Bronchial epithelial cell (primary cell): ENCODE measurements at places on chromosomes 7 and 10. TPM values are rescaled to one million over a fixed set of nuclear protein-coding genes. Genes with fewer than 3 reads are reported as not detected.

DNA sequence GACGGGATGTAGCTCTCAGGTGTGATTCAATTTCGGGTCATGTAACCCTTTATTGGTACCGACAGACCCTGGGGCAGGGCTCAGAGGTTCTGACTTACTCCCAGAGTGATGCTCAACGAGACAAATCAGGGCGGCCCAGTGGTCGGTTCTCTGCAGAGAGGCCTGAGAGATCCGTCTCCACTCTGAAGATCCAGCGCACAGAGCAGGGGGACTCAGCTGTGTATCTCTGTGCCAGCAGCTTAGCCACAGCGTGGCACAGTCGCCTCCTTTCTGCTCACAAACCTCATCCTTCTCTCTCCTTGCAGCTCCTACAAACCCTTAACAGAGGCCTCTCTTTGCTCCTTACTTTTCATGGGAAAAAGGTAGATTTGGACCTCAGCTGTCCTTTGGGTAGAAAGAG lies 197.5 kb upstream of the PRSS58 start:
- DNase-seq, result no peak

DNA sequence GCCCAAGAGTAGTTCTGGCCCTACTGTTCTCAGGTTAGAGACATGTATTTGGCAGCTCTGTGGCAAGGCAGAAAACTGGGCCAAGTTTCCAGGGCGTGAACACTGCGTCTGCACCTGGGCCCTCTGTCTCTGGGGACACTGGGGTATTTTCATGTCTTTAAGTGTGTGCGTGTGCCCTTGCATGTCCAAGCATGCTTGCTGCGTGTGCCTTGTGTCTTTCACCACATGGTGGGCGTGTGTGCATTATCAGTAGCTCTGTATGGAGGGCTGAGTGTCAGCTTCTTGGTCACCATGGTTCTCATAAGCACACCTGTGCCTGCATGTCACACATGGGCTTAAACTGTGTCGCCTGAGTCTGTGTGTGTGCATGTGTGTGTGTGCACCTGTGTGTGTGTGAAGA lies 69.3 kb downstream of the HIPK2 start:
- no peak for DNase-seq

DNA sequence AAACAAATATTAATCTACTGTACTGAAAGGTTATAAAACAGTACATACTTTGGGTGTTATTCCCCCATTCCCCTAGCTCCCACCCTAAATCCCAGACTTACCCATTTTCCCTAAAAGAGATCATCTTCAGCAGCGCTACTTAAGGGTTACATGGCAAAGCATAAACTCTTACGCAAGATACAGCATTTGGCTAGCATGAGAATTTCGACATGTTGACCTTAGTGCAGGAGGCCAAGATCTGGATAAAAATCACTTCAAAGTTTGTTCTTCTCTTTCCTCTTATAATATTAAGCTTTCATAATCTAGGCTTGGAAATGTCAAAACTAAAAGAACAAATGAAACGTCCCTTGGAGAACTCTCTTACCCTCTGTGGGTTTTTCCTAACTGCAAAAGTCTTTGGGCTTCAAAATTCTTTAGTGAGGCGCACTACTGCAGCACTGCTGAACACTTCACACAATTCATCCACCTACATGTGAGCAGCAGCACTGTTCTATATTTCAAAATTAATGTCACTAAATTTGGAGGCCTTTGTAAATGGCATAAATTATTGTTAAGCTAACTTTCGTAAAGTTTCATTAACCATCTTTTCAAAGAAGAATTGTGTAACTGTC lies 59.5 kb upstream of the PDLIM1 start:
- DNase-seq, result peak; percentile 50

- no peak for DNase-seq
These were observed 518.3 kb downstream of the PLXDC2 start for GRCh38 chr10:20334559-20334958.

DNA sequence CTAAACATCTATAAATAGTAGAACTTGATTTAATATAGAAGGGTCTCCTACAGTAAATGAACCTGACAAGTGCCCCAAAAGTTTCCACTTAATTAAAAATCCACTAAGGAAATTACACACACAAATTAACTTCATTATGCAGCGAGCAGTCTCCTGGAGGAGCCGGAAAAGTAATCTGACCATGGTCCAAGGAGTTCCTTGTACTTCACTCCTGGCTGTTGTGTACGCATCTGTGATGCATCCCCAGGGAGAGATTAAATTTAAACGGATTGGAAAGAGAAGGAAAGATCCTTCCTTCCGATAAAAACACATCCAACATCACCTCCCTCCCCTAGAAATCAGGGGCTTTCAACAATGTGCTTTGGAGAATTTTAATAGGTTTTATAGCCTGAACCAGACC lies 85.5 kb downstream of the PARD3 start:
- no peak for DNase-seq

- peak; percentile 96 for DNase-seq
These were observed 298.5 kb downstream of the KLF6 start for GRCh38 chr10:3486346-3487065.

DNA sequence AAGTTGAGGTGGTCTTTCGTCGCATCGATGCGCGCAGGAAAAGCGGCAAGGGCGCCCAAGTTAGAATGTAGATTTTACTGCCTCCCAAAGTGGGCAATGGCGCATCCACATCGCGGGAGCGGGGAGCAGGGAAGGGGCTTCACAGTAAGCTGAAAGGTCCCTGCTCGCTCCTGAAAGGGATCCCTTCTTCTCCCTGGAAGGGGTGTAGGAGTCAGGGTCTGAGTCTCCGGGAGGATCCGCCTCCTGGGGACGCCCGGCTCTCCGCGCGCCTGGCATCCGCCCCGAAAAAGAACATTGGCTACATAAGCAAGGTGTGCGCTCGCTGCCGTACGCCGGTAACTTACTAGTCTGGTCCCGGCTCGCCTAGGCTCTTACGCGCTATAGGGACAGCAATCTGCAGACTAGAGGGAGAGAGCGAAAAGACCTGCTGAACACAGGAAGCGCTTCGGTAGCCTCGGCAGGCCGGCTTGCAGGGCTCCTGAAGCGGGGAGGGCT lies 804 bp downstream of the UNC5B start:
- DNase-seq, result peak; percentile 87

GRCh38 chr10:35906155-35906554 lies 264.1 kb upstream of the FZD8 start:
- no peak for DNase-seq

- no peak for DNase-seq
These were observed 7.1 kb downstream of the UBE2D1 start for GRCh38 chr10:58341947-58342346.

DNA sequence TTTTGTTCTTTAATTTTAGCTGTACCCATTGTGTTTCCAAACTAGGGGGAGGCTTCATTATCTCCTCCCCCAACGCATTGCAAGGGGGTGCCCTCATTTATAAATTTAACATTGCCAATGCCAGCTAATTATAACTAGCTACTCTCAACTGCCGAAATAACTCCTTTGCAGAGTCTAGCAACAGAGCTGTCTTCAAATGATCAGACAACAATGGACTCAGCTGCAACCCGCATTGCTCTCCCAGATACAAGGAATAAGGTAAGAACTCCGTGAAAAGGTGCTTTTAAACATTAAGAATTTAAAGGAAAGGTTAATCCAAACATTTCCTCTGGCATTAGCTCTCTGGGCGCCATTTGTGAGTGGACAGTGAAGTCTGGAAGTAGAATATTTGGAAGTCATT lies 116.2 kb downstream of the GFRA1 start:
- DNase-seq, result no peak

DNA sequence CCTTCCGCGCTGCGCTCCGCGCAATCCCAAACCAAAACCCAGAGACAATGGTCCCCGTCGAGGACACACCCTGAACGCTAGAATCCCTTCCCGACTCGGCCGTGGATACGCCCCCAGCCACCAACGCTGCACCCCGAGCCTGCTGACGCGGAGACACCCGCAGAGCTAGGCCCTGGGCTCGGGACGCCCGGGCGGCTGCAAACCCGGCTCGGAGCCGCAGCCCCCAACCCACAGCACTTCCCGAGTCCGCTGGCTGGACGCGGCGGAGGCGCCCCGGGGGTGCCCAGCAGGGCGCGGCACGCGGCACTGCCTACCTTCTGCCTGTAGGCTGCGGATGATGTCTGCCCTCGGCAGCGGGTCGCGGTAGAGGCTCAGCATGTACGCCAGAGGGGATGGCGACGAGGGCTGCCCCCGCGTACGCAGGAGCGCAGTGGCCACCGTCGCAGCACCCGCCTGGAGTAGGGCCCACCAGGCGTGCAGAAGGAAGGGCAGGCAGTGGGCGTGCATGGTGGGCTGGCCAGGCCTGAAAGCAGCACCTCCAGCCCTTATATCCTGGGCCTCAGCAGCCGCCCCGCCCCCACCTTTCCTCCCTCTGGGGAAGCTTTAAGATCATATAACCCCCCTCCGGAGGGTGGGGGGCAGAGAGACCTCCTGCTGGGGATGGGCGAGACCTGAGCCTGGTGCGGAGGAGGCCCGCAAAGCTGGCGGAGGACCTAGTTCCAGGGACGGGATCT lies at the start of gene NODAL:
Gene NODAL (minus strand): TSS at position 521 of the 734 bp plus-strand sequence. CDS start 14 bp downstream, at position 507.
- no peak for DNase-seq

- DNase-seq, result peak; percentile 51
These were observed 562 bp downstream of the GRK5 start for GRCh38 chr10:119207713-119208552.

Gene PTPN12
- 25.0 and 48.4 TPM in 2 replicates for total RNA-seq

Gene WDR86
- total RNA-seq, result 0.13 and 0.79 TPM in 2 replicates

Gene MCU
- 38.7 and 39.4 TPM in 2 replicates for total RNA-seq

Gene ERVW-1
- not detected in 2 replicates for total RNA-seq

Gene CLDN15
- total RNA-seq, result 2.1 and 2.9 TPM in 2 replicates

Gene INA
- 0.26 TPM in 2 replicates for total RNA-seq
